WTC11 (cell line): ENCODE measurements at places on chromosomes 5 and 9.

DNA sequence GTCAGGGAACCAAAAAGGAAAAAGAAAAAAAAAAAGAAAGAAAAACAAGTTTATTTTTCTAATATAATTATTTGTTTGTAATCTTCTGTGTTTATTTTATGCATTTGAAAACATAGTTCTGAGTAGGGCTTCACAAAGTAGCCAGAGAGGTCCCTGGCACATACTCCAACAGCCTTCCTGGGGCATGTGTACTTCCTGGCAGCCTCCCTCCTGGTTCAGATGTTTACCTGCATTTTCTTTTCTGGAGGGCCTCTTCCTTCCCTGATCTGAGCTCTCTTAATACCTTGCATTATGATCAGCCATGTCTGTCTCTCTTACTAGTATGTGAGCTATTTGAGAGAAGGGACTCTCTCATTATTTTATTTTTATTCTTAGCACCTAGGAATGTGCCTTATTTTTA, 361.8 kb downstream of the KDM4C start:
- DNase-seq: no peak

DNA sequence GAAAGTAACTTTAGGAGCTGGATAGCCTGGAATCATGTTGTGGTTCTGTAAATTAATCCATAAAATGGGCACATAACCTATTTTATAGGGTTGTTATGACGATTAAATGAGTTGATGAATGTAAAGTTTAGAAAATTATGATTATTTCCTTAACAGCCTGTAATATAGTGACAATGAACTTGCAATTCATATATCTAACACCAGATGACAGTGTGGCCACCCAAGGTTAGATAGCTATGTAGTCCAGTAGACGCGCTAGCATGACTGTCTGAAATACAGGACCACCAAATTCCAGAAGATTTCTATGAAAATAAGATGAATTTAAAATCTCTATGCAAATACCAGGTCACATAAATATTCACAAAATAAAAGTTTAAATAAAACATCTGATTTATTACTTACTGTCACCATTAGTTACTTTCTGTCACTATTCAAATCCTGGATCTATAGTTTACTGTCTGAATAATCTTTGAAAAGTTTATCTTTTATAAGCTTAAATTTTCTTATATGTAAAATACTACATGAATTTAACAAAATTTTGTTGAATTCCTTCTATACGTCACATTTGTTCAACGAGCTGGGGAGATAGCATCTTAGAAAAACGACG, 26.1 kb upstream of the MACIR start:
- no peak for DNase-seq

DNA sequence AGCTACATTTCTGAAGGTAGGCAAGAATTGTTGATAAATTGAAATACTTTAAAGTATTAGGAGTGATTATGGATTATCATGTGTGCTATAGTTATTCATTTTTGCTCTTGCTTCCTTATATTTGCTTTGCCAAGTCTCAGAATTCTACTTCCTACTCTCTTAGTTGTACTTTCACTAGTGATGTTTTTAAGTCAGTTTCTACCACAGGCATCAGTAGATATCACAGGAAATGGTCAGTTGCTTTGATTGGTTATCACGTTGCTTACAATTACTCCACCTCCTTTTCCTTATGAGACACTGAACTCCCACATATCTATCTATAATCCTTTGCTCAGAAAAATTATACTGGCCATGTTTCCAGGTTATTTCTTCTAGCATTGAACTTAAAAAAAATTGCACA, 472.8 kb downstream of the DMRTA1 start:
- DNase-seq: no peak

GRCh38 chr9:17280350-17281012, 145.6 kb downstream of the CNTLN start:
- DNase-seq: no peak

DNA sequence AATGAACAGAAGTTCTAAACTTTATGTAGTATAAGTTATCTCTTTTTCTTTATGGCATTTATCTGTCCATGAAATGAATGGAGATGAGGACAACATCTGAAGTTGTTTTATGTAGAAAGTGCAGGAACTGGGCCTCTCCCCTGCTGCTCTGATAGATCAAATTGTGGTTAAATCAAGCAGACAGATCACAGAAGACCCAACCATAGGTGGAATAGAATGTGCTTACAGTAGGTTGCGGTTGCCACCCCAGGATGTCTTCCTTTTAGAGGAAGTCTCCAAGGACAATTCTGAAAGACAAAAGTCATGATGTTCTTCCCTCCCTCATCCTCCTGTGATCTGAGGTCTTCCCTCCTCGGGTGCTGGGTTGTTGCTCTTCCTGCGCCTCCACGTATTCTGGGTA, 12.9 kb downstream of the RASGRF2 start:
- no peak for DNase-seq

DNA sequence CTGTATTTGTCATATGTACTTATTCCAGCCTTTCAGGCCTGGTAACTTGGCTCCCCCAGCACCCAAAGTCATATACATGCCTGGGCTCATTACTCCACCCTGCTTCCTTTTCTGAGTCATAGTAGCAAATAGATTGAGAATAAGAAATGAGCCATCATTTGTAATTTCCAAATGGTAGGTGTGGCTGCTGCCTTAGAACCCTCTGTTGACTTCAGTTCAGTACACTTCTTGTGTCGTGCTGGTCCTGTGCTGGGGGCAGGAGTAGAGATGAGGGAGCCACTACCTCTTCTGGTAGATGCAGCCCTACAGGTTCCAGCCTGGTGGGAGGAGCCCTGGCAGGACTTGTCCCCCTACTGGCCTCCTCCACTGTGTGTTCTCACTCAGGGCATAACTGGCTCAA, 11.1 kb downstream of the GM2A start:
- no peak for DNase-seq

DNA sequence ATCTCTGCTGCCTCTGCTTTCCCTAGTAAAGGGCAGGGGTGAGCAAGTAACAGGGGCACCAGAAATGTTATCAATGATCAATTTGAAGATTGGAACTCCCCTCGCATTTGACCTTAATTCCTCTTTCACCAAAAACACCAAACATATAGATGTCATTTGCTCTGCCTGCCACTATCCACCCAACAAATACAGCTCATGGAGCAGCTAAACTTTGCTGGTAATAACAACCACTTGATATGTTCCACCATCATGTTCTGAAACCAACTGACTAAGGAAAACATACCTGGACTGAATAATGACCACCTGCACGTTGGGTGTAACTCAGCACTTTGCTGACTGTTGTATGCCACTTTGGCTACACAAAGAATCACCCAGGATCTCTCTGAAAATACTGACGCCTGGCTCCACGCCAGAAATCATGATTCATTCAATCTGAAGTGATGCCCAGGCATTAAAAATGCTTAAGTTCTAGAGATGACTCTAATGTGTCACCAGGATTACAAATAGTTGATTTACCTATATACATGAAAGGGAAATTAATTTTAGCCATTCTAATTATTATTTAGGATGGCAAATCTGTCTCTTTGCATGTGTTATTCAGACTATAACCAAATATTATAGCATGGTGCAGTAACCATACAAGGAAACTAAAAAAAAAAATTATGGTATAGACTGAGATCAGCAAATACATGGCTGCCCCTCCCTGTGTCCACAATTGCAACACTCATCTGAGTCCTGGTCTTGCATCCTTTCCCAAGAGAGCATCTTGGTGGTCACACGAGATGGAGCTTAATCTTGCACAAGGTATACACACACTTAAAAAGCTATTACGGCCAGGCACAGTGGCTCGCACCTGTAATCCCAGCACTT, 43.1 kb upstream of the TTC39B start:
- DNase-seq: no peak

- peak; percentile 42 for DNase-seq
Measured at GRCh38 chr9:130689937-130690700, 3.5 kb upstream of the EXOSC2 start.

GRCh38 chr5:125612776-125613175, 810.4 kb upstream of the GRAMD2B start:
- DNase-seq: no peak

DNA sequence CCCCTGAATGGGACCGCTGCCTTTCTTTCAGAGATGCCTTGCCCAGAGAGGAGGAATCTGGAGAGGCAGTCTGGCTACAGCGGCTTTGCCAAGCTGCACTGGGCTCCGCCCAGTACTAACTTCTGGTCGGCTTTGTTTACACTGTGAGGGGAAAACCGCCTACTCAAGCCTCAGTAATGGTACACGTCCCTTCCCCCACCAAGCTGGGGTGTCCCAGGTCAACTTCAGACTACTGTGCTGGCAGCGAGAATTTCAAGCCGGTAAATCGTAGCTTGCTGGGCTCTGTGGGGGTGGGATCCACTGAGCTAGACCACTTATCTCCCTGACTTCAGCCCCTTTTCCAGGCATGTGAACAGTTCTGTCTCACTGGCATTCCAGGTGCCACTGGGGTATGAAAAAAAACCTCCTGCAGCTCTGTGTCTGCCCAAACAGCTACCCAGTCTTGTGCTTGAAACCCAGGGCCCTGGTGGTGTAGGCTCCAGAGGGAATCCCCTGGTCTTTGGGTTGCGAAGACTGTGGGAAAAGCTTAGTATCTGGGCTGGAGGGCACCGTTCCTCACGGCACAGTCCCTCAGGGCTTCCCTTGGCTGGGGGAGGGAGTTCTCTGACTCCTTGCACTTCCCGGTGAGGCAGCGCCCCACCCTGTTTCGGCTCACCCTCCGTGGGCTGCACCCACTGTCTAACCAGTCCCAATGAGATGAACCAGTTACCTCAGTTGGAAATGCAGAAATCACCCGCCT, 171.2 kb downstream of the CWC27 start:
- DNase-seq: peak; percentile 41

DNA sequence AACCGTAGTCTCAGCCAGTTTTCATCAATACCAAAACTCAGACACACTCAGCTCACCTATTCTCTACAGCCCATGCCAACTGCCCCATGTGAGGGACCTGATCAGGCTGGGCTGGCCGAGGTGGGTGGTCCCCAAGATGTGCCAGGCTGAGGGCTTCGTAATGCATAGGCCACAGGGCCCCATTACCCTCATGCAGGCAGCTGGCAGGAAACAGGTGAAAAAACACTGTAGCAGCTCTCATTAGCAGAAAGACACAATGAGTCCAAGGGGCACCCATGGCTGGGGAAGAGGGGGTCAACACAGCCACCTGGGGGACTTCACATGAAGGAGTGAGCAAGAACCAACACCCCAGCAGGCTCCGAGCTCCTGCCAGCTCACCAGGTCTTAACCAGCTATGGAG, 8.2 kb downstream of the IPPK start:
- DNase-seq: no peak

GRCh38 chr9:87406543-87407166, 91.0 kb upstream of the DAPK1 start:
- no peak for DNase-seq

GRCh38 chr9:90894986-90895687, 93.5 kb downstream of the SYK start:
- DNase-seq: peak; percentile 49

DNA sequence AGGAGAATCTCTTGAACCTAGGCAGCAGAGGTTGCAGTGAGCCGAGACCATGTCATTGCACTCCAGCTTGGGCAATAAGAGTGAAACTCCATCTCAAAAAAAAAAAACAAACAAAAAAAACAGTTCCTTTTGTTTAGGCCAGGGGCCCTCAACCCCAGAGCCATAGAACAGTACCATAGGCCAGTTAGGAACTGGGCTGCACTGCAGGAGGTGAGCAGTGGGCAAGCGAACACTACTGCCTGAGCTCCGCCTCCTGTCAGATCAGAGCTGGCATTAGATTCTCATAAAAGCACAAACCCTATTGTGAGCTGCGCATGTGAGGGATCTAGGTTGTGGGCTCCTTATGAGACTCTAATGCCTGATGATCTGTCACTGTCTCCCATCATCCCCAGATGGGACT, 49.1 kb upstream of the SUB1 start:
- no peak for DNase-seq

DNA sequence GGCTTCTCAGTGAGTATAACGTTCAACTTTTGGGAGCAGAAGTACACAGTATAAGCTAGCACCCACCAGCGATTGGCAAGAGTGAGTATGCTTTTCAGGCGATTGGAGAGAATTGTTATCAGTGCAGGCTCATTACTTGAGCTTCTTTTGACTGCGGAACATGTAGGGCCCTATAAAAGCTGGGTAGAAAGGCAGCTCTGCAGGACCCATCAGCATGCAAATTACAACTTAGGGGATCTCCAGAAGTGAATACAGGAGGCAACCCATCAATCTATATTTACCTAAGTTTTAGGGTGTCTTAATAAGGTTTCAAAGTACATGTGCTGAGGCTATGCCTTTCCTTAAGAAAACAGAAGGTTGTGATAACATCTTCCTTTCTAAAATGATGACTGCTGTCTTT, 225.0 kb downstream of the MLLT3 start:
- no peak for DNase-seq

DNA sequence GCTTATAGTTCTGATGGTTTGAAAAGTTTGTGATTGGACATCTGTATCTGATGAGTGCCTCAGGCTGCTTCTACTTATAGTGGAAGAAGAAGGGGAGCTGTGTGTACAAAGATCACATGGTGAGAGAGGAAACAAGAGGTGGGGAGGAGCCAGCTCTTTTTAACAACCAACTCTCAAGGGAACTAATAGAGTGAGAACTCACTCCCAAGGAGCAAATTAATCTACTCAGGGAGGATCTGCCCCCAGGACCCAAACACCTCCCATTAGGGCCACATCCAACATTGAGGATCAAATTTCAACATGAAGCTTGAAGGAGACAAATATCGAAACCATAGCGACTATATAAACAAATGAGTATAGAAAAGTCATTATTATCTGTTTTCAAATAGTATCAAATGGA, 64.7 kb upstream of the PRLR start:
- DNase-seq: no peak

DNA sequence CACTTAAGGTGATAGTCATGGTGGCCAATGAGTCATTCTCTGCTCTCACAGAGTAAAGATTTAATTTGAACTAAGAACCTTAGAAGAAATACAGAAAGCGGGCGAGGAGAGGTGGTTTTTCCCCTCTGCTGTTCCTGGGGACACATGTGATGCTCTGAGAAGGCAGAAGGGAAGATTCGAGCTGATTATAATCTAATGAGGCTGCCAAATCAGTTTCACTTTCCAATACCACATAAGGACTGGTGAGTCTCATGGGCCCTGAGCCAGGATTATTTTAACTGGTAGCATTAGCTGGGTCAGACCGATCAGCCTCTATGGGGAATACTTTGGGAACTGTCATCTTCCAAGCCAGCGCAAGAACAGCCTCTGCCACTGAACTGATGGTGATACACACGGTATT, 116.5 kb downstream of the SLC1A3 start:
- DNase-seq: no peak

GRCh38 chr5:182126-182525, 9.2 kb upstream of the LRRC14B start:
- DNase-seq: no peak

GRCh38 chr5:87551911-87552310, 139.2 kb upstream of the CCNH start:
- DNase-seq: no peak

GRCh38 chr9:74277532-74277931, 219.6 kb upstream of the RORB start:
- no peak for DNase-seq

- DNase-seq: no peak
Measured at GRCh38 chr9:31364171-31364570, 1020.3 kb upstream of the ACO1 start.
